Neural crest cell (in vitro differentiated cells): ENCODE measurements at places on chromosomes 3 and 15. TPM values are rescaled to one million over a fixed set of nuclear protein-coding genes. Genes with fewer than 3 reads are reported as not detected.

GRCh38 chr3:150130404-150131100 is 159.9 kb upstream of the PFN2 start:
- no peak for DNase-seq

MAGI1 gene
- 47.7 and 49.8 TPM in 2 replicates for total RNA-seq

IQCH gene
- 2.5 and 2.8 TPM in 2 replicates for total RNA-seq

DNA sequence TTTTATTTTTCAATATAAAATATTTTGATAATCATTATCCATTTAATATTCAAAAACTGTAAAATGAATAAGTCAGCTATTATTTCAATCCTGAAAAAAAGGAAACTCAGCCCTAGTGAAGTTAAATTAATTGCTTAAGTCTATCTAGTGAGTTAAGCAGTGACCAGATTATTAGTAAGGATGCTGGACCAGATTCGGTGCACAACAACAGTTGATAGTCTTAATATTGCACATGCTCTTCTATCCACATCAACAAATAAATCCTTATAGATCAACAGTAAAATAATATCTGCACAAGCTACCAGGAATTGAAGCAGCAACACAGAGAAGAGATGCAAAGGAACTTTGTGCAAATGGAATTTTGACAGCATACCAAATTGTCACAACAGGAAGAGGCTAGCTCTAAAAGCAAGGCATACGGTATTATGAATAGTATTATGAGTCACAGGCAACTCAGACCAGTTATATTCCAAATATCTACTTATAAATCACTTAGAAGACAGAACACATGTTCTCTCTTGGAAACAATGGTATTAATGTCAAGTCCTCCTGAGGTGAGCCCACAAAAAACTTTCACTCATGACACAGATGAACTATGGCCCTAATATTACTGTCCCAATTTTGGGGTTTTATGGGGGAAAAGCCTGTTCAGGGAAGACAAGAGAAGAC is 24.9 kb downstream of the VPS13C start:
- no peak for DNase-seq

GRCh38 chr15:74243431-74243830 is 7.3 kb downstream of the CCDC33 start:
- DNase-seq, result no peak

DNA sequence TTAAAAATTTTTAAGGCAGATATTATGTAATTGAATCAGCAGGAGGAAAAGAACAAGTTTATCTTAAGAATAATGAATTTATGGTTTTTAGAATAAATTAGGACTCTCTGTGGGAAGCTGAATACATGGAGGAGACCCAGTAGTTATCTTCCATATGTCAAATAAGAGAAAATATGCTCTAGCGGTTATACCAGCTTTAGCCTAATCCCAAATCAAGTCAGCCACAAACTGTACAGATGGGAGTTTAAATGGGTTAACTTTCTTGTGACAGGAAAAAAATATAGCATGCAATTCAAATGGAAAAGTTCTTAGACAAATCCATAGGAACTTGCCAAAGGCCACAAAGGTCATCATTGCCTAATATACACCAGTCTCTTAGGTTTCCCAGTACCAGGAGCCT is 84.3 kb downstream of the TTBK2 start:
- DNase-seq, result no peak

SNTN gene
- total RNA-seq, result not detected in 2 replicates

DNA sequence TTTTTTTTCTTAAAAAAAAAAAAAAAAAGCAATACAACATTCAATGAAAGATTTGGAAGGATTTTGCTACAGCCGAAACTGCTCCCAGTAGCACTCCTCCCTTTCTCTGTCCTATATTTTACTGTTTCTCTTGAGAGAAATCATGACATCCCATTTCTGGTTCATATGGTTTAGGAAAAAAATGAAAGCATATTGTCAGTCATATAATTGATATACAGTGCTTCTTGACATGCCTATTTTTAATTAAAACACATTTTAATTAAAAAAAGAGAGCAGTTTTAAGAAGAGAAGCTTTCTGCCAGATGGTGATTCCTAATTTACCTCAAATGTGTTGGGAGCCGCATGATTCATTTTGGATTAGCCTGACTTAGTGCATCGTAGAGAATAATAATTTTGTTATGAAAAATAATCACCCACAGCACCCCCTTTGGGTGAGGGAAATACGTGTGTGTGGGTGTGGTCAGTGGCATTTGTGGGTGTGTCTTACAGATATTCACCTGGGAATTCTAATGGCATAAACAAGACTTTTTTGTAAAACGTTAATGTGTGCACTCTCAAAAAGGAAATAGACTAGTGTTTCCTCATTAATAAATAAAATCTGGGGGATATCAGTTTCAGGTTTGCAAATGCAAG is 544.5 kb downstream of the MFSD1 start:
- no peak for DNase-seq

NRG4 gene
- not detected in 2 replicates for total RNA-seq

GRCh38 chr3:13263770-13264467 is 156.2 kb downstream of the NUP210 start:
- no peak for DNase-seq

- DNase-seq, result no peak
Observed at GRCh38 chr15:28084547-28084946, 14.6 kb downstream of the OCA2 start.

DNA sequence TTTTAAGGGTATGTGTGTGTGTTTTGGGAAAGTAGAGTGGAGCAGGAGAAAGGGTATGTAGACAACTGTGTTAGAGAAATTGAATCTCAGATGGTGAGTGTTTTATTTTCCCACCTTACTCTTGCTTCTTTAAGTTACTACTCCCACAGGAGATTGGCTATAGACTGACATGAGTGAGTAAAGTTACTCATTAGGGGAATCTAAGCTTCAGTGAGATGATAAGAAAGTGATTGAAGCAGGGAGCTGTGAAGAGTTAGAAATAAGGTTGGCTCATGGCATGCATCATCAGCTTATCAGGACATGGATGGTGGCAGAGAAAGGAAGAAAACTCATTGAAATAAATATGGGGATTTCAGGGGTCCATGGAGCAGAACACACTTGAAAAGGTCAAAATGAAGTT is 88.9 kb downstream of the MBNL1 start:
- DNase-seq, result no peak

DNA sequence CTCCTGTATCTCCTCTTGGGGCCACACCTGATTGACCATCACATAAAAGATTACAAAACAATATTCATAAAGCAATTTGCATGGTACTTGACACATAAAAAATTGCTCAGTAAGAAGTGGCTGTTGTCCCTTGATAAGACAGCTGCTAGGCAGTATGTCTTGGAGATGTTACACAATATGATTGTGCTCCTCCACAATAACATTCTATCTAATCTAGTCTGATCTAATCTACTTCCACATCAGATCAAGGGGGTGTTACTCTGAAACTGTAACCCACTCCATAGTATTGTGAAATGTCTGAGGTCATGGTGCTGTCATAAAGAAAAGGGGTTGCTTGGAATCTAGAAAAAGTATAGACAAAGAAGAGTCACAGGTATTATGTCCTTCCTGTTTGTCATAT is 23.4 kb upstream of the AQP9 start:
- no peak for DNase-seq

- DNase-seq, result no peak
Observed at GRCh38 chr3:127680798-127681221, 8.1 kb downstream of the ABTB1 start.

ZBTB11 gene
- 16.6 and 17.2 TPM in 2 replicates for total RNA-seq

RFC4 gene
- 105 and 107 TPM in 2 replicates for total RNA-seq

ITIH1 gene
- not detected in 2 replicates for total RNA-seq

GRCh38 chr15:35876762-35877161 is 330.8 kb upstream of the DPH6 start:
- no peak for DNase-seq

- DNase-seq, result no peak
Observed at GRCh38 chr3:70409018-70409417, 96.6 kb upstream of the MDFIC2 start.

GRCh38 chr15:62164396-62165103 is 535 bp downstream of the C2CD4B start:
- DNase-seq, result peak; percentile 17

GRCh38 chr15:72934921-72935320 is 117.3 kb upstream of the NEO1 start:
- no peak for DNase-seq

- DNase-seq, result no peak
Observed at GRCh38 chr3:151568184-151568583, 107.3 kb upstream of the IGSF10 start.

DNA sequence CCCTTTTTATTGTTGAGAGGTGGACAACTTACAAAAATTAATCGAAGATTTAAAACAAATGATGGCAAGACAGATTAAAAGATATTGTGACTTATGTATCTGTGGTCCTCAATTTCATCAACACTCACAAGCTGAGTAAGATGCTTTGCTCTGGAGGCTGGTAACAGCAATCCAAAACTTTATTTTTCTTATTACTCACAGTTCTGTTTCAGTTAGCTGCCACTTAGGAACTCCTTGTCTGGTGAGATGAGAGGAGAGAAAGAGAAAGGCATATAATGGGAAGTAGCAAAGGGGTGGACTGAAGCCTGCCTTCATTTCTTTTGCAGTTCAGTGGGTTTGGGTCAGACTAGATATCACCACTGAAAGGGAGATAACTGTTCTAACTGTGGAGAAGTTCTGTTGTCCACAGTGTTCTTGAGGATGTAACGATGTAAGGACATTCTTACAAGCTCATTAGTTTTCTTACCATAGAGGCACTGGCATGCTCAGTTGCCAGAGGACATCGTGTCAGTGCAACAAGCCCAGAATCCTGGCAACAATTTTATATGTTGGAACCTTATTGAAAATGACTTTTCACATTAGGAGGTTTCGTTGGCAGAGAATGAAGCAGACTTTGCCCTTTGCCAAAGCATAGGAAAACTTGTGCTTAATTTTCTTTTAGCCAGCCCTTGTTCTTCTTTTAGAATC is 93.6 kb downstream of the PLCL2 start:
- DNase-seq, result no peak

DNA sequence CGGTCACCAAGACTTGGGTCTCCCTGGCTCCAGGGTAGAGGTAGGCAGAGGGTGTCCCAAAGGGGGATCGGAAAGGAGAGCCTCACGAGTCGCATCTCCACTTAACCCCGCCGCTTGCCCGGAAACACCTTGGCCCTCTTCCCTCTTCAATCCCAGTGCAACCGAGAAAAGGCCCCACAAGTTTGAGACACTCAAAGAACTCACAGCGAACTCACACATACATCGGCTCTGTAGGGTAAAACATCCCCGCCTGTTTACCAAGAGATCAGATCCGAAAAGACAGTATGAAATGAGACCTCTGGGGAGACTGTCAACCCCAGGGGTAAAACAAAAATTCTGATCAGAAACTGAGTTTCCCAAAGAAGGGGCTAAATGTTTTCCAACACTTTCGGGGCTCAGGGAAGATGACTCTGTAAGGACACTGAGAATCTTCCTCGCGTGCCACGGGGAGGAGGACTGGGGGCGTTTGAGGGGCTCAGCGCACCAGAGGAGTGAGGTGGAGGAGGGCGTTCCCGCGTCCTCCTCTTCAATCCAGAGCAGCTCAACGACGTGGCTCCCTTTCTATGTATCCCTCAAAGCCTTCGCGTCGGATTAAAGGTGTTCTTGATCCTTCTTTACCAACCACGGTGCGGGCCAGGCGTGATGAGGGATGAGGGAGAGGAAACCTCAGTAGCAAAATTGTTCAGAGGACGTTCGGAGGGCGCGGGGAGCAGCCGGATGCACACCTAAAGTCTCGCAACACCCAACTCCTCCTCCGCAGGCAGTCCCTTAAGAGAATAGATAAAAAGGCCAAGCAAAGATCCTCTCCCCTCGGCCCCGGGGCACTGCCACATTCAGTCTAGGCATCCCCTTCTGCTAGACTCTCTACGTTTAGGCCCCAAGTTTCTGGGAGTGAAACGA is 3.7 kb downstream of the WNT5A start:
- peak; percentile 2 for DNase-seq

NLGN1 gene
- 18.6 and 20.0 TPM in 2 replicates for total RNA-seq

ADAM10 gene
- 116 and 125 TPM in 2 replicates for total RNA-seq

TNFAIP8L3 gene
- 0.20 TPM in 1 of 2 replicates, not detected in the other for total RNA-seq

- DNase-seq, result no peak
Observed at GRCh38 chr3:171974986-171975837, 64.2 kb upstream of the FNDC3B start.

AADAC gene
- total RNA-seq, result not detected in 2 replicates

- DNase-seq, result no peak
Observed at GRCh38 chr3:46713050-46713897, 4.4 kb downstream of the PRSS50 start.

GRCh38 chr15:96160269-96160668 is 170.2 kb upstream of the NR2F2 start:
- no peak for DNase-seq

TMEM108 gene
- 5.3 and 5.8 TPM in 2 replicates for total RNA-seq

UBE2E2 gene
- 22.4 and 24.2 TPM in 2 replicates for total RNA-seq

ENTPD3 gene
- total RNA-seq, result not detected in 2 replicates

GRCh38 chr3:70185661-70186060 is 126.8 kb downstream of the MDFIC2 start:
- DNase-seq, result no peak

DNA sequence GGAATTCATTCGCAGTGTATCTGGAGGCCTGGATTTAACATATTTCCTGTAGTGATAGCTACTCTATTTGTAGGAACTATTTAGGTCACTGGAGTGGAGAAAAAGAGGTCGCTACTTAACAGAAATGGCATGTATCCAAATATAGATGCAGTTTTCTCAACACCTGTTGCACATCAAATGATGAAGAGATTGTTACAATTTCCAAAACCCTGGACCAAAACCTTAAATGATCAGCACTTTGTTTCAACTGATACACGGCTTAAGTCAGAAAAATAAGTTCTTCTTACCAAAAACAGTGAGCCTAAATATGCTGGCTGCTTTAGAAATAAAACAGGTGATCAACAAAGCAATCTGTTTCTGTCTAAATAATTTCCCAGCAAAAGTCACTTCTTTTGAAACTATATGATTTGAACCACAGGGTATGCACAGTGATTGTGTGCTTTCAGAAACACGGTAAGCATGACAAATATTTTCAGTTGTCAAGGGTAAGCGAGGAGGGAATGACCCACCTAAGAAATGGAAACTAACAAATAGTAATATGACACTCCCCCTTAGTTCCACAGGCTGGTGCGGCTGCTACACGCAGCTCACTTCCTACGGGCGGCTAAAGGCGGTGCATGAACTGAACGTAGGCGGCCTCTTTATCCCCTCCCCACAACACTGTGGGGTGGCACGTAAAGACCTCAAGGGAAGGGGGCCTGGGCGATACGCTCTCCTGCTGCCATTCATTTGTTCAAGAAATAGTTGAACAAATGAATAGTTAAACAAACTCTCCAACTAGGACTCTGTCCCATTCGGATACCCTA is 1.1 kb downstream of the EHD4 start:
- peak; percentile 31 for DNase-seq

DNA sequence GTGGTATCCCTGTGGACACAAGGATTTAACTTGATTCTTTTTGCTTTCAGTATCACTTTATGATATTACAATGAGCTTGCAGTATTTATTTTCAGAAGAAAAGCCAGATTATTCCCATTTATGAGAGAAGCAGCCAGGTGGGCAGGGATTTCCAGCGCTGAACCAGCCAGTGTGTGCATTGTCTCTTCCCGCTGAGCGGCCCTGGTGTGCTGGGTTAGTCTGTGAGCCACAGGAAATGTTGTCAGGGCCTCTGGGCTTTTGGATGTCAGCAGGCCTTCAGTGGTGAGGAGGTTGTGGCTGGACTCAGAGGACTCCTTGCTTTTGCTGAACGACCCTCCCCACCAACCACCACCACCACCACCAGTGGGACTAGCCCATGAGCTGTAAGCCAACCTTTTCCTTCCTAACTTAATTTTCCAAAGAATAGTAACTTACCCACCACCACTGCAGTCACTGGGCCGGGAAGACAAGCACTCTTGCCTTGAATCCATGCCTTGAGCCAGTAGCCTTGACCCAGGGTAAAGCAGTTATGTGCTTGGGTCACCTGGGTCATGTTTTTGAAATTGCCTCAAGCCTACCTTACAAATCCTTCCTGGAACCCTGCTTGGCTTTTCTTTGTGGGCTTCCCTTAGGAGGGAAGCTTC is 33.1 kb downstream of the FLNB start:
- no peak for DNase-seq

KLHL40 gene
- total RNA-seq, result not detected in 2 replicates
